ENCODE measurements at places on chromosomes 3 and 15.

- DNase-seq, result no peak
These were observed 313.5 kb downstream of the PYDC2 start for GRCh38 chr3:191774485-191774884.

GRCh38 chr3:81744366-81744765 lies 17.1 kb downstream of the GBE1 start:
- no peak for DNase-seq

DNA sequence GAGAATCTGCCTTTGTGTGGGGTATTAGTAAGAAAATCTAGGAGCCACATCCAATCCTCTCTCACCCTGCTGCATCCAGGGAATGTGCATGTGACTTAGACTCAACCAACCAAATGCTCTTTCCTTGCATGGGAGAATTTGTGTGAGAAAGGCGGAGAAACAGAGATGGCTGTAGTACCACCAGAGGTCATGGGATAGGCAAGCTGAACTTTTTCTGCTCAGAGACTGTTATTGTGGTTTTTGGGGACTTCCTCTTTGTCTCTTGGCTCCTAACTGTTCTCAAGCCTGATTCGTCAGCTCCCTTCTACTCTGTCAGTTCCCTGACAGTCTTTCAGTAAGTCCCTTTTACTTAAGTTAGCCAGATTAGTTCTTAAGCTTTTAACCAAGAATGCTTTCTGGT lies 2.6 kb upstream of the ZSCAN2 start:
- DNase-seq, result no peak

DNA sequence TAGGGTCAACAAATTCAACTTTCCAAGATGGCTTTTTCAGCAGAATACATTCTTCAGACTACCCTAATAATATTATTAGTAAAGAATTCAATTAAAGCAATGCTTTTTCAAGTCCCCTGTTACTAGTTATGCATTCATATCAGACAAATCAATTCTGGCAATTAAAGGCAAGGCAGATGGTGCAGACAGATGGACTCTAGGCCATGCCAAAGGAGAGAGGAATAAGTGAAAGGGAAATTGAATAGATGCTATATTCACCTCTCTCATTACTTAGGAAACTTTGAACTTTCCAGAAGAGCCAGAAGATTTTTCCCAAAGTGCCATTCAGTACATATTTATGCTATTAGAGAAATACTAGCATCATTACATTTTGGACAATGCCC lies 487.7 kb upstream of the RASGRP1 start:
- DNase-seq, result no peak

- DNase-seq, result no peak
These were observed 286.5 kb downstream of the SQOR start for GRCh38 chr15:45921376-45921775.

- no peak for DNase-seq
These were observed 129.7 kb downstream of the NR2E3 start for GRCh38 chr15:71939981-71940588.

DNA sequence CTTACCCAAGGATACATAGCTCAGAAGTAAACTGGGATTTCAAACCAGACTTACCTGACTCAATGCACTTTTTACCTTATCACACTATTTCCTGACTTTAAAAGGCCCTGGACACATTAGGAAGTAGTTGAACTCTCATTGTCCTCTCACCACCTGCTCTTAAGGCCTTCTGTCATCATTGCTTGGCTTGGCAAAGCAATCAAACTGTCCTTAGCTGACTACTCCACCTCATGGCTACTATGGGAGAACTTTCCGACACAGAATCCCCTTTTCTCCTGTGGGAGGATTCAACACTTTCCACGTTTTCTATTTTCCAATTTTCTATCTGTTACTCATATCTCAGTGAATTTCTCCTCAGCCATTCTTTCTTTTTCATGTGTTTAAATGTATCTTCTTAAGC lies 55.4 kb downstream of the ZNF148 start:
- DNase-seq, result no peak

DNA sequence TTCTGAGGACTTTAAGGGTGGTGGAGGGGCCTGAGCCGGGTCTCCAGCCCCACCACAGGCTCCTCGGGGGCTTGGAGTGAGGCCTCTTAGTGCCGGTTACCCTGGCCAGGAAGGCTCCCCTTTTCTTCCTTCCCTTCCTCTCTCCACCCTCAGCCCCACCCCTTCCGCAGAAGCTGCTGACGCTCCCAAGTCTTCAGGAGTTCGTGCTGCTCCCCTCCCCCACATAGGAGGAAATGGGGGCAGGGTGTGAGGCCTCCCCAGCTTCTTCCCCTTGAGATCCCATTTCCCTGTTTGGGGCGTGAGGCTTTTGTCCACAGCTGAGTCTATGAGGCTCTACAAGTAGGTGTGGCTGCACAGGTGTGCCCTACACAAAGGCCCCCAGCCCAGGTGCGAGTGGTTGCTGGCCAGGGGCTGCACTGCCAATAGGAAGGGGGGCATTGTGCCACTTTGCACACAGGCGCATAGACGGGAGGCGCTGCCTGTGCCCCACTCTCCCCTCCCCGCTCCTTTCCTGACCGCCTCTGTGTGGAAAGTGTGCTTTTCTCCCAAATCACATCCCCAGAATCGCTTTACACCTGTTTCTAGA lies 915 bp upstream of the CALML4 start:
- no peak for DNase-seq

DNA sequence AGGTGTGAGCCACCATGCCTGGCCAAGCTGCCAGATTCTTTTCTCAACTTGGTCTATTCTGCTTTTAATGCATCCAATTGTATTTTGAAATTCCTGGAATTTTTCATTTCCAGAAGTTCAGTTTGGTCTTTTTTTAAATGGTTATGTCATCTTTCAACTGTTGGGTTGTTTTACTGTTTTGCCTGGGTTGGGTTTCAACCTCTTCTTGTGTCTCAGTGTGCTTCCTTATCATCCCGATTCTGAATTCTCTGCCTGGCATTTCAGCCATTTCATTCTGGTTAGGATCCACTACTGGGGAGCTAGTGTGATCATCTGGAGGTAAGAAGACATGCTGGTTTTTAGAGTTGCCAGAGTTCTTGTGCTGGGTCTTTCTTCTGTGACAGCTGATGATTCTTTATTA lies 61.5 kb downstream of the LRRC49 start:
- DNase-seq, result no peak

DNA sequence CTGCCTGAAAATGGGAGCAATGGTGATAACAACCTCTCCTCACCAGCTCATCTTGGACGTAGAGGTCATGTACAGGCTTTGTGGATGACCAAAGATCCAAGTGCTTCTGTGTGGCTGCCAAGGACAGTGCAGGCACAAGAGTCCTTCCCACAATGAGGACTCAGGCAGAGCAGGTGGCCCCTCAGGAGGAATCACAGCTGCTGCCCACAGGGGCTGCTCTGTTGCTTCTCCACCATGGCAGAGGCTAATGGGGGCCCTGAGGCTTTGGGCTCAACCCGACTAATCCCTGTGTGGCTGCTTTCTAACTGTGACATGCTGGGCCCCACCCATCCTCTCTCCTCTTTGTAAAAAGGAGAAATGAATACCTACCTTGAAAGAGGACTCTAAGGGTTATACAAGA lies 58.1 kb upstream of the MRPS22 start:
- no peak for DNase-seq

DNA sequence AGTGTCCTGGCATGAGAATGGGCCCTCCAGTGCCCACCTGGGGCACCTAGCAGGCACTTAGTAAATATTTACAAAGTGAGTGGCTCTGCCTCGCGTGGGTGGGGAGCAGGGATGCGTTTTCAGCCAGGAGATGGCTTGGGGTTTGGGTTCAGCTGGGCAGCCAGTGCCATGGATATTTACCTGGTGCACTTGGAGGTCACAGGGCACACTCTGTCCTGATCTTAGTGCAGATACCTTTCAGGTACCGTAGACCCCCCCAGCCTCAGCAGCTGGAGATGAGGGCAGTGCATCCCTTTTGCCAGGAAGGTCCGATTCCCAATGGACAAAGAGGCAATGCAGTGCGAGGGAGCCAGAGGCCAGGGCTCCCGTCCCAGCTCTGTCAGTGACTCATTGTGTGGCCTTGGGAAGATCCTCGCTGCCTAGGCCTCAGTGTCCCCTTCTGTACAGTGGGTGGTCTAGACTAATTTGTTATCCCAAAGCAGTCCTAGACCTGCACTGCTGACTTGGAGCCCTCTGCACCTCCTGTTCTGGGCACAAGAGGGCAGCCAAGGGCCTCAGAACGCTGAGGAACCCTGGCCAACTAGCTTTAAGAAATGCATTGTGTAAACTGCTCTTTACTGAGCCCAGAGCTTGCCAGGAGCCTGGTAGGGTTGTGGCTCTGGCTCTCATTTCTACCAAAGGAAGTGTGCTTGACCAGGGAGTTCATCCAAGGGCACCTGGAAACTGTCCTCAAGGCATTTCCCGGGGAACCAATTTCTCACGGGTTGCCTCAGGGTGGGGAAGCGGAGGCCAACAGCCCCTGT lies 16.0 kb downstream of the HDAC11 start:
- peak; percentile 48 for DNase-seq

DNA sequence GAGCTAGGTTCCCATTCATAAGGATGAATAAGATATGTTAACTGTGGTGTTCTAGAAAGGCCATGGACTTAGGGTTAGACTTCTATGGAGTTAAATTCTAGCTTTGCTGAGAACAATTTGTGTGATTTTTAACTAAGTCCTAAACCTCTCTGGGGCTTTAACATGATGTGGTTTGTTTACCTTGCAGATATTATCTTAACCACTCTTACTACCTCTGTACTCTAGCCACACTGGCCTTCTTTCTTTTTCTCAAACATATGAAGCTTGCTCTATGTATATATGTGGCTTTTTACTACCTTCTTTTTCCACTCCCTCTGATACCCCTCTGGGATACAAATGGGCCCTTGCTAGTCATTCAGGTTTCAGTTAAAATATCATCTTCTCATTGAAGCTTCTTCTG lies 108.4 kb downstream of the ZNF609 start:
- no peak for DNase-seq

DNA sequence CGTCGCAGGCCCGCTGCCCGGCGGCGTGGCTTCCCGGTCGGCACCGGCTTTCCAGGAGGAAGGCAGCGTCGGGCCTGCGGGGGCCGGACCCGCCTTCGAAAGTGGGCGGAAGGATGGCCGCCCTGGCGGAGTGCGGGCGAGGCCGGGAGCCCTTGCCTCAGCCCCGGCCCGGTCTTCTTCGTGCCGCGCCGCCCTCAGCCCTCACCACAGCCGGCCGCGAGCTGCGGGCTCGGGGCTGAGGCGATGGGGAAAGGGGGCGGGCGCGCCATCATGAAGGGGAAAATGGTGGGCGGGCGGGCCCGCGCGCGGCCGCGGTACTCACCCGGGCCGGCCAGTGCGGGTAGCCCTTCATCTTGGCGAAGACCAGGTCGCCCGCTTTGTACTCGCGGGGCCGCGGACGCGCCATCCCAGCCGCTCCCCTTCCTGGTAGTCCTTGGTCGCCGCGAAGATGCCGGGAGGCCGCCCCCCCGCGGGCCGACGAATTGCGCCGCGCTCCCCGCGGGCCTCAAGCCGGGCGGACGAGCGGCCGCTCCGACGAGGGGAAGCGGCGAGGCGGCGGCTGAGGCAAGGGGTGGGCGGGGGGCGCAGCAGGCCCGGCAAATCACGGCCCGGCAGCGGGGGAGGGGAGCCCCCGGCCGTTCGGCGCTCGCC lies 489 bp downstream of the HDGFL3 start:
- DNase-seq, result no peak

DNA sequence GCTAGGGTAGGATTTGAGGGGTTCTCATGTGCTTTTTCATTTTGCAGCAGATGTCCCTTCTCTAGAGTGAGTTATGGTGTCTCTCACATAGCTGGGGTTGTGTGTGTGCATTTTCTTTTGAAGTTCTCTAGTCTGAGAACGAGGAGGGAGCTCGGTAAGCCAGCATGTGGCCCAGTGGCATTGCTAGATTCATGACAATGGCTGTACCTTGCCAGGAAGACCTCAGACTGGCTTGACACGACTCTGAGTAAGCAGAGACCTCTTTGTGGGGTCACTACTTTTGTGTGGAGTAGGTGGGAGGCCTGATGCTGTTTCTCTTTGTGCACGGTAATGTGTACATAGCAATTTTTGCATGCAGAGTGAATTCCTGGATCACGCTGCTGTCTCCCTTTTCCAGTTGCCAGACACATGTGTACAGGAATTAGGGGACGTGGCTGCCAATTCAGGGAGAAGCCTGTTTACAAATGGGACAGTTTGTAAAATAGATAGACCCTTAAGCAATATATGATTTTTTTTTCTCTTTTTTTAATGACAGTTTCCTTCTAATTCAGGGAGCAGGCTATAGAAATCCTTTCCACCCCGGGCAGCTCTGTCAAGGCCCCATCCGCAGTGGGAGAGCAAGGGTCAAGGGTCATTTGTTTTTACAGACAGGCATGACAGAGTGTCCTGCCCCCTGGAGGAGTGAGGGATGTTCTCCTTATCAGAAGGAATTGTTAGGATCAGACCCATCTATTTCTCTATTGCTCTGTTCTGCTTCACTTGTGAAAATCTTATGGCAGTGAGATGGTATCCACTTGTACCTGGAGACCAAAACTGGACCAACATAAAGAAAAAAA lies 4.6 kb downstream of the CACNA1D start:
- DNase-seq, result no peak

- DNase-seq, result no peak
These were observed 100.4 kb downstream of the IMPG2 start for GRCh38 chr3:101219842-101220560.

DNA sequence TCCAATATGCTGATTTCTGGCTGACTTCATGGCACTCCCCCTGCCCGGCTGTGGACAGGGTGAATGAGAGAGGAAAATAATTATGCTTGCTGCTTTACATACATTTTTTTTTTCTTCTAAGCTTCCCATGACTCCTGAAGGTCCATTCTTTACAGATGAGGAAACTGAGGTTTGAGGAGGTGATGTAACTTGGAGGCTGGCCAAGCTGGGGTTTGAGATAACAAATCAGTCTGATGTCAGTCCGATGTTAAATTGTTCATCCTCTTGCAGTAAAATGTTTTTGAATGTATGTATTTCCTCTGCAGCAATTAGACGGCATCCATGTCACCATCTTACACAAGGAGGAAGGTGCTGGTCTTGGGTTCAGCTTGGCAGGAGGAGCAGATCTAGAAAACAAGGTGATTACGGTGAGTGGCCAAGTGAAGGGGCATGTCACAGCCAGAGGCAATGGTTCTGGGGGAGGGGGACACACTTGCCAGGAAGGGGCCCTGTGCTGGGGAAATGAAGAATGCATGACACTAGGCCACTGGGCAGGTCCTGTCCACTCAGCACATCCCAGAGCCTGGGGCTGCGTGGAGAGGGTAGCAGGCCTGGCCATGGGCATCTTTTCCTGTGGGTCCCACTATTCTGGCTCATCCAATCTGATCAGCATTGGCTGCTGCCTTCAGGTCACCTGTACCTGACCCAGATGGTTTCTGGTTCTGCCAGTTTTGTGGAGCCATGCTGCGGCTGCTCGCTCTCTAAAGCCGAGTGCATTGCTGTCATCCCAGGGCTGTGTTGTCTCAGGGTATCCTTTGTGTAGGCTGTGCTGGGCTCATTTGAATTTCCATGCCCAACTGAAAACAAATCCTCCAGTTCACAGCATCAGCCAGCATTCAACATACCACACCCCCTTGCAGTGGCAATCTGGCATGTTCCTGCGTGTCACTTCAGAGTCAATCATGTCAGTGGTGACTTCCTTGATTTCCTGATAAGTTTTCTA lies 20.4 kb downstream of the STARD5 start:
- DNase-seq, result no peak

GRCh38 chr3:123239756-123240155 lies 38.0 kb downstream of the SEC22A start:
- DNase-seq, result no peak

All from stimulated activated CD8-positive, alpha-beta memory T cell treated with anti-CD3 and anti-CD28 coated beads, Interleukin-4, amount 100 ng/mL, for 1 hour (primary cell).